ENCODE measurements at places on chromosomes 6 and 20. TPM values are rescaled to one million over a fixed set of nuclear protein-coding genes. Genes with fewer than 3 reads are reported as not detected.

The CCN5 gene
- total RNA-seq, result 8.0 TPM

DNA sequence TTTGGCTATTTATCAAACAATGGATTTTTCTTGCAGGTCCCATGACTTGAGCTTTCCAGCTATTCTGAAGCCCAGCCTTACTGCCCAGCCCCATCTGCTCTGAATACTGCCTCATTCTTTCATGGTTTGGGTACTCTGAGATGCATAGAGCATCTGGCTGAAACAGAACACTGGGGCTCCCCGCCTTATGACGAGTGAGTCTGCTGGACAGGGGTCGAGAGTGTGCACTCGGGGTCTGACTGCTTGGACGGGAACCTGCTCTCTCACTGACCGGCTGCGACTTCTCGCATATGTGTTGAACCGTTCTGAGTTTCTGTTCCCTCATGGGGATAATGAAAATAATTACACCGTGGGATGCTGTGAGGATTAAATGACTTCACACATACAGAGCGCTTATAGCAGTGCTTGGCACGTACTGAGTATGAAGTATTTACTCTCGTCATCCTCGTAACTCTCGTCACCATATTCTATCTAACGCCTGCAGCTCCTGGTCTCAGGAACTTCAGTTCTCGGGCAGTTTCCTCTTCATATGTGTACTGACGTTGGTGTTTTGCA lies 59.5 kb upstream of the MPC1 start:
- no peak for DNase-seq
- no peak overlapping the region for H3K4me3 ChIP-seq
- no peaks in the 10 kb centered on the region for H3K36me3 ChIP-seq
- no peaks in the 10 kb centered on the region for H3K4me1 ChIP-seq

DNA sequence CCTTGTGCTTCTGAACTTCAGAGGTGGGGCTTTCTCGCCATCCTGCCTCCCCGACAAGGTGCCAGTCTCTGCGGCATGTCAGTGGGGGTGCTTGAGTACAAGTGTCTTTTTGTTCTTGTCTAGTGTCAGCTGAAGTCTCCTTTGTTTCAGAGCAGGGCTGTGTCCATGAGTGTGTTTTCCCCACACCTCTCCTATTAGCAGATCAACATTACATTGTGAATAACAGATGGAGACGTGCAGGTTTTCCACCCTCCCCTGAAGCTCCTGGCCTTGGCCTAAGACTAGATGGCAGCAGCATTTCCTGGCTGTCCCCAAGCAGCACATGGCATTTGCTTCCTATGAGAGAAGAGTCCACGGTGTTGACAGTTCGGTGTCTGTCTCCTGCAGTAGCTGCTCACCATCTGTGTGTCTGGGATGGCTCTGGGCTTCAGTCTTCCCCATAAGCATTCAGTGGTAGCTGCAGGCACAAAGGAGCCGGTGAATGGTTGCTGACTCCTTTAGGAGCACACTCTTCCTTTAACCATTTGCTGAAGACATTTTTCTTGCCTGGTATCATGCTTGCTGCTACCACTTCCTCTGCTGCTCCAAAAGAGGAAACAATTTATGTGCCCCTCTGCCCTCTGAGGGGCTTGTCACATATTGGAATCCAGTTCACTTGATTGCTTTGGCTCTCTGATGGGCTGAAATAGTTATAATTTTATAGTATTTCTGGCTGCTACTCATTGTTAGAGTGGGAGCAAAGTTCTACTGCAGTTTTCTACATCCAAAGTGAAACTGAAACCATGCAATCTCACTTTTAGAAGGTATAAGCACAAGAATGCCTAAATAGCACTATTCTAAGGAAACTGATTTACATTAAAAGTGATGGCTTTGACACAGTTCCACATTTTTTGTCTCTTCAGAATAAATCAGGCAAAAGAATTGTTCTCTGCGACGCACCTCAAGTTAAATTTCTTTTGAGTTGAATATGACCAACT lies 913.0 kb downstream of the C6orf118 start:
- H3K36me3 ChIP-seq, result no peaks in the 10 kb centered on the region
- no peaks in the 10 kb centered on the region for H3K27me3 ChIP-seq
- H3K4me3 ChIP-seq, result no peak overlapping the region

- no peaks in the 10 kb centered on the region for H3K36me3 ChIP-seq
- no peaks in the 10 kb centered on the region for H3K27me3 ChIP-seq
- no peak overlapping the region for H3K27ac ChIP-seq
These were observed 20.4 kb downstream of the WFDC3 start for GRCh38 chr20:45771182-45771759.

The ADAM33 gene
- total RNA-seq, result 5.6 TPM

The F13A1 gene
- 13.0 TPM for total RNA-seq

- H3K36me3 ChIP-seq, result no peaks in the 10 kb centered on the region
- no peaks in the 10 kb centered on the region for H3K4me1 ChIP-seq
- H3K27ac ChIP-seq, result no peak overlapping the region
- DNase-seq, result no peak
- no peaks in the 10 kb centered on the region for H3K27me3 ChIP-seq
These were observed 35.9 kb downstream of the LY86 start for GRCh38 chr6:6624269-6624990.
